ENCODE measurements at places on chromosomes 16 and 17.

DNA sequence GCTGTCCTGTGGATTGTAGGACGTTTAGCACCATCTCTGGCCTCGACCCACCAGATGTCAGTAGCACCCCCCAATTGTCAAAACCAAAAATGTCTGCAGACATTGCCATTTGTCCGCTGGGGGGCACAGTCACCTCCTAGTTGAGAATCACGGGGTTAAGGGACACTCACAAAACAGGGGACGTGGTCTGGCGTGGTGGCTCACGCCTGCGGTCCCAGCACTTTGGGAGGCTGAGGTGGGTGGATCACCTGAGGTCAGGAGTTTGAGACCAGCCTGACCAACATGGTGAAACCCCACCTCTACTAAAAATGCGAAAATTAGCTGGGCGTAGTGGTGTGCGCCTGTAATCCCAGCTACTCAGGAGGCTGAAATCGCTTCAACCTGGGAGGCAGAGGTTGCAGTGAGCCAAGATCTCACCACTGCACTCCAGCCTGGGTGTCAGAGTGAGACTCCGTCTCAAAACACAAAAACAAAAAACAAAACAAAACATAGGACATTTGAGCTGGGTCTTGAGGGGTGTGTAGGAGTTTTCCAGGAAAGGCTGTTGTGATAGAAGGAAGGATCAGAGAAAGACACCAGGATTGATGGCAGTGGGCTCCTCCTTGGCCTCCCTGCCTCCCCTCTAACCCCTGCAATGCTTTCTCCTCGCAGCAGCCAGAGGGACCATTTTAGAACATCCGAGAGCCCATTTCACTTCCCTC is 171.8 kb upstream of the GSE1 start:
- DNase-seq: no peak

GRCh38 chr16:30745082-30745481 is 3.1 kb upstream of the PHKG2 start:
- DNase-seq: no peak

DNA sequence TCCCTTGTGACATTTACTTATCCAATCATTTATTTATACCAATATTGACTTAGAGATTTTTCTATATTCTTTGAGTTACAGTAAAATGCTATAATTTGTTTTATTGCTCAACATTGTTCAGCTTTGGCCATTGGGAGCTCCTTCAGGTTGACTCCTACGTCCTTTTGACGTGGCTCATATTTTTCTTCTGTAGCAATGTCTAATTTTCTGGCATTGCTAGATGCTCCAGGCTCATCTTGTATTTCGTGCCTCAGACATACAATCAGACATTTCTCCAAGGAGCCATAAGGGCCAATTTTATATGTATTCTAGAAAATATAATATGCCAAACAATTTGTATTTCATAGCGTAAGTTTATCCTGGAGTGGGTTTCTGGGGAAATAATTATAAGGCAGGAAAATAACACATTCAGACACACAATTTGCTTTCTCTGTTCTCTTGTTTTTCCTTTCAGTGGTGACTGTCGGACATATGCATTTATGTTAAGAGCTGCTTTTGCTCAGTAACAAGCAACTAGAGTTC is 355.1 kb upstream of the MON1B start:
- DNase-seq: no peak

DNA sequence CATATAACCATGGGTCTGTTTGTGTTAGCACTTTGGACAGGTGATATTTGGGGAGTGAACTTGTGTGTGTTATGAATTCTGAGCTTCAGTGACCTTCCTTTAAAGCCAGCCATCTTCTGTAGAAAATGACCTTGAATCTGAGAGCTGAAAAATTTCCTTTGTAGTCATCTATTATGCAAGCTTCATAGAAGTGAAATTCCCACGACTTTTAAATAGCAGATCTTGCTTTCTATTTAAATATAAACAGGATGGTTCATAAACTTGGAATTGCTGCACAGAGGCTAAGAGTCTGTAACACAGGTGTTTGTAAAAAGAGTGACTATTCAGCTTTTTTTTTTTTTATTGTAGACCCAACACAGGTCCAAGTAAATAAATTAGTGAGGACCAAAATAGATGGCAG is 85.5 kb downstream of the MARCHF10 start:
- no peak for DNase-seq

GRCh38 chr17:82384051-82384729 is 12.6 kb downstream of the UTS2R start:
- DNase-seq: no peak

DNA sequence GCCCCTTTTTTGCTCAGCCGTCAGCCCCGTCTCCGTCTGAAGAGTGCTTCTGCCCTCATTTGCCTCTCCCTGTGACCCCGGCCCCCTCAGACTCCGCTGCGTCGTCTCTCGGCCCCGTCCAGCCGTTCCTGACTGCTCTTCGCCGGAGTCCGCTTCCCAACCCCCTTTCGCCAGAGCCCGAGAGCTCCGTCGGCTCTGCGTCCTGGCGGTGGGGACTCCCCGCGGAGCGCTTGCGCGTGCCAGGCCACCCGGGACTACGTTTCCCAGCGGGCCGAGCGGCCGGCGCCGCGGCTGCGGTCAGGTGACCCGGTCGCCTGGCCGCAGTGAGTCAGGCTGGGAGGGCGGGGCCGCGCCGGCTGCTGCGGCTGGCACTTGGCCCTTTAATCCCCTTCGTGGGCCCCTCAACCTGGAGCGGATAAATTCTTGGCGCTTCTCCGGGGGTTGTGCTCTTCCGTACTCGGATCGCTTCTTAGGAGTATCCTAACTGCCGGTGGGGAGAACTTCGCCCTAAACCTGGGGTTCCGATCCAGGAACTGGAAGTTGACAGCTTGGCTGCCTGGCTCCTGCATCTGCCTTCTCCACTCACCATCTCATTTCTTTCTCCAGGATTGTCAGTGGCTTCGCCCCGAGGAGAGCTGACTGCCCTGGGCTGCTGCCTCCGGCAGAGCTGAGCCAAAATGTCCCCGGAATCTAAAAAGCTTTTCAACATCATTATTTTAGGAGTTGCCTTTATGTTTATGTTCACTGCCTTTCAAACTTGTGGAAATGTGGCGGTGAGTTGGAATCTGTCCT is at the start of gene MFSD11:
Gene MFSD11 (plus strand): TSS at position 444 of the 792 bp plus-strand sequence. CDS start 234 bp downstream, at position 678.
- DNase-seq: peak; percentile 91

- DNase-seq: no peak
These were observed 152.7 kb downstream of the SOX9 start for GRCh38 chr17:72273289-72274056.

- no peak for DNase-seq
These were observed 15.8 kb upstream of the IGFALS start for GRCh38 chr16:1809281-1809801.

DNA sequence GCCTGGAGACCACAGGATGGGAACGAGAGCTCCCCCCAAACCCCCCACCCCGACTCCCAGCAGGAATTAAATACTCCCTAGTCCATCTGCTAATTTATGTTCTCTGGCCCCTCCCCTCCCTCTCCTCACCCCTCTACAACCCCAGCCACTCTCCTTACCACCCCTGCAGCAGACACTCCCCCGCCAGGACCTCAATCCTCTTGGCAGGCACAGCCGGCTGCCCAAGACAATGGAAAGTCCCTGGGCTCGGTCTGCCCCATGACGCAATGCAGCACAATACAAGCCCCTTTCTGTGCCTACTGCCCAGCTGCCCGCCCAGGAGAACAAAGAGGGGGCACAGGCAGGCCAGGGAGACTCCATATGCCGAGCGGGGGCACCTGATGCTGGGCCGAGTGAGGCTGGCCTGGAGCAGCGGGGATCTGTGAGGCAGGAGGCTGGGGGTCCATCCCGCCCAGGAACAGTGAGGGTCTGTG is 30.3 kb upstream of the CDC42EP4 start:
- DNase-seq: no peak

GRCh38 chr17:56577843-56578204 is 15.7 kb upstream of the NOG start:
- no peak for DNase-seq

DNA sequence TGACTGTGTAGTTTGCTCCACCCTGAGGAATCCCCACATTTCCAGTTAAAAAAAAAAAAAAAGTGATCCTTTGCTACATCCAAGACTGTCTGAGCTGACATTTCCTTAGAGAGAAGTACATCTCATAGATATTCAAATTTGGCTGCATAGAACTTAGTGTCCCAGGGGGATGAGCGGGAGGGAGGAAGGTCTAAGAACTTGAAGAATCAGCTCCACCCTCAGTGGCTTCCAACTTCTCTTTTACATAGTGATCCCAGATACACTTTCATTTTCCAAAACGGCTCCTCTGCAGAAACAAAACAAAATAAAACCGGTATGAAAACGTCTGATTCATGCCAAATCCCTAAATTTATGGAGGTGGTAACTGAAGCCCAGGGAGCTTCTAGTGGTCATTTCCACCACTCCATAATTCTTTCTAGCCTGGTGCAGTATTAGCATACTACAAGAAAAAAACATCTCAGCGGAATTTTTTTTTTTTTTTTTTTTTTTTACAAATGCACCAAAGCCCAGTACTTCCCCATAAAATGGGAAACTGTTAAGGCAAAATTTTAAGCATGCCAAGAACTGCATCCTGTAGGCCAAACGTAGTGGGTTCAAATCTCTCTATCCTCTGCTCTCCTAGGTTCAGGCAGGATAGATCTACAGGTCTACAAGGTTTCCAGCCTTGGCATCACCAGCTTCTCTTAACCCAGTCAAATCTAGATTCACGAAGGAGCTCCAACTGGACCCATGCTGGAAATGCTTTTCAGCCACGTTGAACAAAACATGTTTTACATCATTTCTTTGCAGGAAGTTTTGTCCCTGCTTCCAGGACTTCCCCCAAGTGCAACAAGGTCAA is 29.3 kb downstream of the MAF start:
- no peak for DNase-seq

DNA sequence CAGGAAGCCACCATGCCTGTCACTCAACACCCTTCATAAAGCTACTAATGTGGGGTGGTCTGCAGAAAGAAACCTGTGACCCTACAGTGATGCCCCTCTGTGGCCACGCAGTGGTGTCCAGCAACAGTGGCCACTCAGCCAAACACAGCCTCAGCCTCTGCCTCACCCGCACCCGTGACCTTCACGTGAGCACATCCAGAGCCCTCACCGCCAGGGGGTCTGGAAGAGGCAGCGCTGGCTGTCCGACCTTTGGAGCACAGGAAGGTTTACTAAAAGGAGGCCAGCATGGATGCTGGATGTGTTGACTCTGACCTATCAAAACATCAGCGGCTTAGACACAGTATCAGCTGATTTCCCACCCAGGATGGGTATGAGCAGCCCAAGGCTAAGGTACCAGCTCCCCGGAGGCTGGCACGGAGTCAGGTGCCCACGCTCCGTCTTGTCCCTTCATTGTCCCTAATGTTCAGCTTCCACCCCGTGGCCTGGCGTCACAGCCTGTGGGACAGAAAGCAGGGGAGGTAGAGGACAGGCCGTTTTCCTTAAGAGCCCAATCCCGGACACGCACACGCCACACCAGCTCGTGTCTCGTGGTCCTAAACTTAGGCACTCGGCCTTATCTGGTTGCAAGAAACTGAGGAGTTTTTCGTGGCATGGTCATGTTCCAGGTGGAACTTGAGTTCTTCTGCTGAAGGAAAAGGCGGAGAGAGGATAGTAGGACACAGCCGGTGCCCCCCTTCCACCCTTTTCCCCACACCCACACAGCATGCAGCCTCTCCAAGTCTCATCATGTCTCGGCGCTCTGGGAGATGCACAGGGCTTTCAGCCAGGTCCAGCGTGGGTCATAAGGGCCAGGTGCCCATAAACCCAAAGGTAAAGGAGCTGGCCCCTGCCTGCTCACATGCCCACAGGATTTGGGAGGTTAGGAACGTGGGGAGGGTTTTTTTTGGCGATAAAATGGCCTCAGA is 49.7 kb upstream of the ENDOV start:
- DNase-seq: no peak

DNA sequence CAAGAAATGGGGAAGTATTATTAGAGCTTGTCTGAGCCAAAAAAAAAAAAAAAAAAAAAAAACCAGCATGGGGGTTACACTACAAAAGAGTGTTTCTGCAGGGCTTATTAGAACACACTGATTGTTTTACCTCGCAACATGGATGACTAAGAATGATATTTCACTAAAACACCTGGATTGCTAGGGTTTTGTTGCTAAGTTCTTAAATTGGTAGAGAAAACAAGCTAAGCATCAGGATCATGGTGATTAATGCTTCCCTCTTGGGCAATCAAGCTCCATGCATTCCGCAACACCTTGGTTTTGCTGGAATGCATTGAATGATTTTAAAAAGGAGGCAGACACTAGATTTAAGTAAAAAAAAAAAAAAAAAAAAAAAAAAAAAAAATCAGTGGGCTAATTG is 931.4 kb upstream of the CDH8 start:
- no peak for DNase-seq

- DNase-seq: no peak
These were observed 56.7 kb downstream of the YPEL2 start for GRCh38 chr17:59388069-59388556.

DNA sequence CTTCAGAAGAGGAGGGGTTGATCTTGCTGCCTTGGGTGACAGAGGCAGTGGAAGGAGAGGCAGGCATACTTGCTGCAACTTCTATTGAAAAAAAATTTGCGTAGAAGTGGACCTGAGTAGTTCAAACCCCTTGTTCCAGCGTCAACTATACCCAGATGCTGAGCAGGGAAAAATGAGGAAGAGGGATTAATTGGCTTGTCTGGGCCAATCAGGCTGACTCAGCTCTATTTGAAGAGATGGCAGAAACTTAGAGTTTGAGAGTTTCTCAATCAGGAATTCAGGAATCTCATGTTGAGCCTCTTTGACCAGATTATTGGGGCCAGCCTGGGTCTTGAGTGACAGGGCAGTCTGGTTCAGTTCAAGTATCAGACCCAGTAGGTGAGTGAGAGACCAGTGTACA is 17.6 kb downstream of the CASC3 start:
- DNase-seq: no peak

DNA sequence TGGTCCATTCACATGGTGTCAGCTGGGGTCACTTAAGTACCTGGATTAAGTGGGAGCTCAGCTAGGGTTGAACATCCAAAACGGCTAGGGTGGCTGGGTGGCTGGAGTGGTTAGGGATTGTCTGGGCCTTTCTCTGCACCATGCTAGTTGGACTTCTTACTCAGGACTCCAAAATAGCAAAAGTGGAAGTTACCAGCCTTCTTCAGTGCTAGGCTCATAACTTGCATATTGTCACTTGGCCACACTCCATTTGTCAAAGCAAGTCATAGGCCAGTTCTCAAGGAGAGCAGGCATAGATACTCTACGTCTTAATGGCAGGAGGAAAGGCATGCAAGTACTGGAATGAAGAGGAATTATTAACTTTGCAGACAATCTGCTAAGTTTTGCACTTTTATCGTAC is 69.7 kb downstream of the ESRP2 start:
- DNase-seq: no peak

GRCh38 chr16:4989391-4990006 is 31.4 kb downstream of the SEC14L5 start:
- no peak for DNase-seq

DNA sequence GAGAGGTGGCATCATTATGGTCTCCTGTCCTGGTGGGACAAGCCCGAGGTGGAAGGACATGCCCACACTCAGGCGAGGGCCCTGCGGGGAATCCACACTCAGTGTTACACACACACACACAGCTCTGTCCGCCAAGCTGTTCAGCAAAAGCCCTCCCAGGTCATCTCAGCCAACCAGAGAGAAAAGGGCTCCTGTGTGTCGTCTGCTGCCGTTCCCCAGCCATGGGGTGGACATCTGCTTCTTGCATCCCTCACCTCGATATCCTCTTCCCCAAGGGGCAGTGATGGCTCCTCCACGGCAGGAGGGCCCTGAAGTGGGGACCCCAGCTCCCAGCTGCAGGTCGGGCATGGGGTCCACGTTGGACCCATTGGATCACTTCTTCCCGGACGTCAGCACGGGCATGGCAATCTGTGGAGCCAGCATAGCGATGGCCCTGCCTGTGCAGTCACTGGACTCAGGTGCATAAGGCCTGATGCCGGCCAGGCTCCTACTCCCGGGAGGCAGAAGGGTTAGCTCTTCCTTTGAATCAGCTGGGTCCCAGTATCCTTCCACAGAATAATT is 290.1 kb downstream of the C16orf95 start:
- DNase-seq: no peak

GRCh38 chr17:44906010-44906646 is 6.9 kb upstream of the EFTUD2 start:
- no peak for DNase-seq

Measured in NCI-H1417 treated with DMSO at 0.1 percent for 48 hours (cell line).